ENCODE measurements at places on chromosomes 3 and 15.
A peak's percentile ranks its signal among the peaks of the same experiment; 100 is the strongest.

DNA sequence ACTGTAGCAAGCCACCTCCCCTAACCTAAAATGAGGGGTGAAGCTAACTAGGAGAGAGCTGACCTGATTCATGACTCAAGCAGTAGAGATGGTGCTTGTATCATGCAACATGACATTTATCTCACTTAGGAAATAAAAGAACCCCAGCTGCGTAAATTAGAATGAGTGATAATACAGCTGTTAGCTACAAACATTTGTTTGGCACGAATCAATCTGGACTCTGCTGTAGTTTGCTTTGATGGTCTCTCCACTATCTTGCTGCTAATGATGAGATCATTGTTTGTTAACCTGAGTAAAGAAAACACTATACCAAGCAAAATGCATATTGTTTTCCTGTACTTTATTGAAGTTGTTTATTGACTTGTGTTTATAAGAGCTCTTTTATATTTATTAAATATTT, 92.6 kb downstream of the ALDH1A2 start:
- DNase-seq = no peak

DNA sequence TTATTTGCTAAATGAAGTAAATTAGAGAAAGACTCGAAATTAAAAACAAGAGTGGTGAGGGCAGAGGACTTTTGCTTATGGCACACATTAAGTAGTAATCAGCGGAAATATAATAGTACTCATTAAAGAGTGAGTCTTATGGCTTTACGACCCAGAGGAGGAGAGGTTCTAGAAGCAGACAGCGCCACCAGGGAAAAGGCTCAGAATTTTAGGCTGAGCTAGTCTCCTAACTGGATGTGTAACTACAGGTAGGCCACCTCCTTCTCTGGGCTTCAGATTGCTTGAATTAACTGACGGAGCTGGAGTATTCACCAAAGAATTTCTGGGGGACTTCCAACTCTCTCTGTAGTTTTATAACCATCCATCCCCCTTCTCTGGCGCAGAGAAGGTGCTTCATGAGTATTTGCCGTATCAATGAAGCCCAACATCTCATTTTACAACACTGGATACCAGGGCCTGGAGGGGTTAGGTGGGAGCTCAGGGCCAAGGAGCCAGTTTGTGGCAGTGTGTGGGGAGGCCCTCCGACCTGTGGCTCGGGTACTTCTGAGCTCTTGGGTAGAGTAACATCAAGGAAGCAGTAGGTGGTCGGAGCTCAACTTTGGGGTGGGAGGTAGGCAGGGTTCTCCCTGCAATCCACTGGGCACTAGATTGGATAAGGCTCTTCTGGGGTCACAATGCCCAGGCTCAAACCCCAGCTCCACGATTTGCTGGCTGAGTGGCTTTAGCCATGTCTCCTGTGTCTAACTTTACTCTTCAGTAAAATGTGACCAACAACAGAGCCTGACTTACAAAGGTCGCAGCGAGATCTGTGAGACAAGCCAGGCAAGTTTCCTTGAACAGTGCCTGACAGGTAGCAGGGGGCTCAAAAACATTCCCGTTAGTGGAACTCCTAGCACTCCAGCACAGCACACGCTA, 1.1 kb downstream of the CHCHD4 start:
- DNase-seq = no peak

DNA sequence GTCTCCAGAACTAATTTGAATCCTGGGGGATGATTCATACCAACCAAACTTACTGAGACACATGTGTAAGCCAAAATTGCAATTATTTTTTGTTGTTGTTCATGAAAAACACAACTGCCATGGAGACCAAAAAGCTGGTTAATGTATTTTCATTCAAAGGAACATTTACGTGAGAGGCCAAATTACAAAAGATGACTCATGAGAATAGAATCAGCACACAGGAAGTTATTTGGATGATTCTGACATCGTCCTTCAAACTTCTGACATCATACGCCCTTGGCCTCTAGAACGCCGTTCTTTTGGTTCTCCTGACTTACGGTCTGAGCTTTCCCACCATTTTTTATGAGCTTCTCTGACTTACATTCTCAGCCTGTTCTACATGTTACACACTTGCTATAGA, 3.0 kb upstream of the ZNF280D start:
- DNase-seq = peak; percentile 73

DNA sequence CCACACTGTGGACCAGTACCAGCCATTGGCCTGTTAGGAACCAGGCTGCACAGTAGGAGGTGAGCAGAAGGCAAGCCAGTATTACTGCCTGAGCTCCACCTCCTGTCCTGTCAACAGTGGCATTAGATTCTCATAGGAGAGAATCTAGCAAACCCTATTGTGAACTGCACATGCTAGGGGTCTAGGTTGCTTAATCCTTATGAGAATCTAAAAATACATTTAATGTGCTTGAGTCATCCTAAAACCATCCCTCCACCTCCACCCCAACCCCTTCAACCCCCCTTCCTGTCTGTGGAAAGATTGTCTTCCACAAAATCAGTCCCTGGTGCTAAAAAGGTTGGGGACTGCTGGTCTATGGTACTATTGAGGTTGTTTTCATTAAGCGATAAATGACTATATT, 49.3 kb upstream of the KCNAB1 start:
- DNase-seq = no peak

DNA sequence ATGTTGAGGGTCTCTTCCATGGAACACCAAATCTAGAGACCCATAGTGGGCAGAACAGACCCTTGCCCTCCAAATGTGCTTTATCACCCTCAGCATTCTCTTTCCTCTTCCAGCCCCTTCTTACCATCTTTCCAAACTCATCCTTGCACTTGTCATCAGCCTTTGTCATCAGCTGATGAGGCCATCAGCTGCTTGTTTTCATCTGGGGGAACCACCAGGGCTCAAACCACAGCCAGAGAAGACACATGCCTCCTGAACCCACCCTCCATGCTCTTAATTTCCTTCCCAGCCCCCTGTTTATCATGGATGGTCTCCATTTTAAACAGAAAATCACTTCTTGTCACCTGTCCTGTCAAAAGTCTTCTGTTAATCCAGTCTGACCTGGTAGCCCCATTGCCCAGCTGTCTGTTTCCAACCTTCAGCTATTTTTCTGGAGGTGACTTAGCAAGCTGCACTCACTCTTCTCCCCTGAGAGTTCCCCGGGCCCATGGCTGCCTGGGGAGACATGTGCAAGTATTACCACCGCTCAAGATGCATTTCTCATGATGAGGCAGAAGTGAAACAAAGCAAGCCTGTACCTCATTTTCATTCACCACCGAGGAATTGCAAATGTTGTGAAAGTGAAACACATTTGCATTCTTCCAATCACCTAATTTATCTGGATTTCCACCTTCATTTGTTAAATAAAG, 14.7 kb upstream of the SYNM start:
- DNase-seq = peak; percentile 52

DNA sequence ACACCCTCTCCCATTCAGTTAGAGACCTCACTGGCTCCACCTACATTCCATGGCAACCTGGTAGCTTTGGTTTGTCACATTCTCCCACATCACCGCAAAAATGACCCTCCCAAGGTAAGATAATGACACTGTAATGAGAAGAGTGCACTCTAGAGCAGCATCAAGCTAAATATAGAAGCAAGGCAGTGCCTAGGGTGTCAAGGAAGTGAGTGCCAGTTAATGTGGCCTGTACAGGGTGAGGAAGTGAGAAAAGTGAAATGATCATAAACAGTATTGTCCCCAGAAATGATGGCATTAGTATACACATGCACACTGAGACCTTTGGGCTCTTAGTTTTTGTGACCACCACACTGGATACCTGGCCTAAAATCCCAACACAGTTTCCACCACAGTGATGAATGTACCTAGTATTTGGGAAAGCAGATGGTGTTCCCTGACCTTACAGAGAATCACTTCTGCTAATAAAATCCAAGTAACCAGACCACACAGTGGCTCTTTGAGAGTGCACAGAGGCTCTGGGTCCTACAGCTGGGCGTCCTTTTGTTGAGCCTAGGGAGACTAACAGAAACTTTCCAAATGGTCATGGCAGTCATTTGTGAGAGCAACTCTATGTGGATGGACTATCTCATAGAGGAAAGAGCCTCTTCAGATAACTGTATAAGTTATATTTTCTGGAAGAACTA, 106.6 kb downstream of the ARPP21 start:
- no peak for DNase-seq

DNA sequence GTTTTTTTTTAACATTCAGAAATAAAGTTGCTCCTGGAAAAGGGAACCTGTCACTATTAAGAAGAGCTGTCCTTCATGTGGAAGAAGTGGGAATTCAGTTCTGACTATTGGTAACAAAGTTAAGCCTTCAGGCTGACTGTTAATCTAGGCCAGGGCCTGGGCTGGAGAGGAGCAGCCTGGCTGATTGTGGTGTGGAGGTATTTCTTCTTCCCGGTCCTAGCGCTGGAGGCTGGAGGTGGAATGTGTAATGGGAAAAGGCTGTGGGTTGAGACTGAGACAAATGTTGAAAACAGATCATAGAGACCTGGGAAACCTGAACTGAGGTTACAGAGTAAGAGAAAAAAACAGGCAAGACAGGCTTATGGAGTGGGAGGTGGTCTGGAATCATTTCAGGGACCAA, 23.8 kb upstream of the SH3BP5 start:
- DNase-seq = peak; percentile 75

DNA sequence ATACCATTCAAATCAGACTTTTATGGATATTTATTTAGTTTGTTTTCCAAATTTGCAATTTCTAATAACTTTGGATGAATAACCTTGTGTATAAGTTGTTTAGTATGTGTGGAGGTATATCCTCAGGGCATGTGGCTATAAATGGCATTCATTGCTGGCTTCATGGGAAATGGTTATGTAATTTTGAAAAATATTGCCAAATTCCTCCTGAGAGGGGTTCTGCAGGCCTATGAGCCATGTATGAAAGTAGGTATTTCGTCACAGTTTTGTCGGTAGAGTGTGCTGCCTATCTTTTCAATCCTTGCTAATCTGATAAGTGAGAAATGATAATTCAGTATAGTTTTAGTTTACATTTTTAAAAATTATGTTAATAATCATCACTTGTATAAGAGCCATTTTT, 256.4 kb upstream of the ZNF385D start:
- no peak for DNase-seq

- DNase-seq = peak; percentile 88
These were observed 225.8 kb upstream of the UMPS start for GRCh38 chr3:124504332-124505059.

- no peak for DNase-seq
These were observed 32.1 kb upstream of the TRPM7 start for GRCh38 chr15:50718700-50719125.

- DNase-seq = peak; percentile 11
These were observed 29.8 kb upstream of the CMTM6 start for GRCh38 chr3:32532434-32532833.

GRCh38 chr3:193637831-193638230, 44.8 kb downstream of the OPA1 start:
- no peak for DNase-seq

GRCh38 chr15:100198442-100198841, 143.3 kb downstream of the ADAMTS17 start:
- no peak for DNase-seq

Data from astrocyte of the hippocampus (primary cell).